ENCODE measurements at places on chromosomes 12 and 14. TPM values are rescaled to one million over a fixed set of nuclear protein-coding genes. Genes with fewer than 3 reads are reported as not detected.

DNA sequence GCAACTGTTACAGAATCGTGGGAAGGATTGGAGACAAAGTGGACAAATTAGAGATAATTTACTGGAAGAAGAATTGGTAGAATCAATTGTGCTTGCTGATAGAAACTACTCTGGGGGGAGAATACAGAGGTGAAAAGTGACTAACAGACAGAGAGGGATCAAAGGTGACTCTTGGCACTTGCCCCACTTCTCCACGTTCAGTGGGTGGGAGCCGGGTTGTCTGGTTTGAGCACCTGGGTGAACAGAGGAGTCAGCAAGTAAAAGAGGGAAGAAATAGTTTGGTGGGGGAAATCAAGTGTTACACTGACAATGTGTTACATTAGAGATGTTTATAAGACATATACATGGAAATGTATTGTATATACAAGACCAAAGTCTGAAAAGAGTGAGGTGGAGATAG lies 69.1 kb downstream of the PPP2R5E start:
- DNase-seq, result no peak
- no peaks in the 10 kb centered on the region for H3K36me3 ChIP-seq
- no peak overlapping the region for H3K27ac ChIP-seq
- H3K4me3 ChIP-seq, result no peak overlapping the region
- peaks cover 12% of the 10 kb centered on the region for H3K4me1 ChIP-seq

GRCh38 chr12:124413401-124413800 lies 118.5 kb downstream of the RFLNA start:
- H3K27ac ChIP-seq, result no peak overlapping the region
- DNase-seq, result no peak
- H3K27me3 ChIP-seq, result no peaks in the 10 kb centered on the region
- no peak overlapping the region for H3K4me3 ChIP-seq
- peaks cover 4% of the 10 kb centered on the region for H3K36me3 ChIP-seq

- H3K27ac ChIP-seq, result no peak overlapping the region
- no peaks in the 10 kb centered on the region for H3K4me1 ChIP-seq
- DNase-seq, result no peak
- H3K27me3 ChIP-seq, result no peaks in the 10 kb centered on the region
Observed at GRCh38 chr12:30622509-30622908, 73.2 kb downstream of the IPO8 start.

DNA sequence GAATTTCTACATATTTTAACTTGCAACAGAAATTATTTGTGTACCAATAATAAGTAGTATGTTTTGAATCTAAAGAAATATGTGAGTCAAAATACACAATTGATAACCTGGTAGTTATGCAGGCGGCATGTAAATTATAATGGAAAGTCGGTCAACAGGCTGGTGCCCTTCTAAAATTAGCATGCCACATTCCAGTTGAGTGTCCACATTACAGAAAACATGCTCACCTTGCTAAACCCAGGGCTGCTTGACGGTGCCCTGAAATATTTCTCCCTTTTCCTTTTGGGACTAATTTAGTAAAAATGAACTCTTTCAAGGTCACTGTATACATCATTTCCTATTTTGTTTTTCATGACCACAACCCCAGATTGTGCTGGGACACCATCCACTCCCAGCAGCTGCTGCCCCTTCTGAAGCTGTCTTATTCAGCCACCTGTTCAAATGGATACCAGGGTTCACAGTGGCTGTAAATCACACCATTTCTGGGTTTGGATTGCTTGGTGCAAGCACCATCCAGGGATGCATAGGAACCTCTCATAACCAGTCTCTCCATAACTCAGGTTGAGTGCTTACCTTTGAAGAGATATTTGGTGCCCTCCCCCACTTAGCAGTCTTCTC lies 110.6 kb downstream of the ANO6 start:
- no peak for DNase-seq
- H3K27me3 ChIP-seq, result no peaks in the 10 kb centered on the region
- no peak overlapping the region for H3K4me3 ChIP-seq
- H3K27ac ChIP-seq, result no peak overlapping the region

DNA sequence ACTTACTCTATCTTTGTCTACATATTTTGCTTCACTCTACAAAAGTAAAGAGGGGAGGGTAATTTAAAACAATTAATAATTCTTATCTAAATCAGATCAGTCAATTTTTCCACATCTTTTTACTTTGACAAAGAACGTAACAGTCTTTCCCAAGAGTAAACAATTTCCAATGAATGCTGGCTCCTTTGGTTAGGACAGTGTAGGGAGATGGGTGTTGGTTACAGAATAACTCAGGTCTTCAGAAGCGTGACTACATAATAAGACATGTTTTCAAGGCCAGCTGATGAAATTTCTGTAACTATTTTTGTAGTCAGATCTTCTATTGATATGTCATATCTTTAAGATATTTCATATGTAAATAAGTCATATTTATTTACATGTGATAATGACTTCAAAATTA lies 183.0 kb upstream of the CAND1 start:
- no peak for DNase-seq
- no peaks in the 10 kb centered on the region for H3K4me1 ChIP-seq
- H3K27ac ChIP-seq, result no peak overlapping the region
- H3K36me3 ChIP-seq, result no peaks in the 10 kb centered on the region
- no peak overlapping the region for H3K4me3 ChIP-seq

GRCh38 chr12:127165567-127166392 lies 1101.2 kb upstream of the TMEM132C start:
- peak overlapping the region; percentile 61 for H3K27ac ChIP-seq
- H3K27me3 ChIP-seq, result no peaks in the 10 kb centered on the region
- no peaks in the 10 kb centered on the region for H3K4me1 ChIP-seq

GRCh38 chr12:53078425-53079225 lies 565 bp downstream of the SPRYD3 start:
- H3K4me3 ChIP-seq, result peak overlapping the region; percentile 87
- peaks cover 37% of the 10 kb centered on the region for H3K36me3 ChIP-seq
- no peaks in the 10 kb centered on the region for H3K4me1 ChIP-seq
- no peak for DNase-seq

EPYC gene
- total RNA-seq, result not detected

SLC8A3 gene
- total RNA-seq, result 0.14 TPM

ZDHHC22 gene
- total RNA-seq, result 1.9 TPM

CYP27B1 gene
- total RNA-seq, result 3.1 TPM

TBX5 gene
- total RNA-seq, result not detected

WASHC3 gene
- total RNA-seq, result 26.5 TPM

PRPH gene
- total RNA-seq, result 0.51 TPM

SYCP3 gene
- total RNA-seq, result not detected
